Stimulated activated CD8-positive, alpha-beta memory T cell treated with anti-CD3 and anti-CD28 coated beads, Interleukin-15, amount 100 ng/mL, for 48 hours (primary cell): ENCODE measurements at places on chromosomes 12 and 14.

GRCh38 chr14:22044193-22044592 is 370.6 kb upstream of the OR4E1 start:
- no peak for DNase-seq

GRCh38 chr14:83825843-83826242 is 1704.1 kb upstream of the FLRT2 start:
- no peak for DNase-seq

GRCh38 chr12:118220702-118221101 is 84.8 kb downstream of the PEBP1 start:
- DNase-seq, result no peak

DNA sequence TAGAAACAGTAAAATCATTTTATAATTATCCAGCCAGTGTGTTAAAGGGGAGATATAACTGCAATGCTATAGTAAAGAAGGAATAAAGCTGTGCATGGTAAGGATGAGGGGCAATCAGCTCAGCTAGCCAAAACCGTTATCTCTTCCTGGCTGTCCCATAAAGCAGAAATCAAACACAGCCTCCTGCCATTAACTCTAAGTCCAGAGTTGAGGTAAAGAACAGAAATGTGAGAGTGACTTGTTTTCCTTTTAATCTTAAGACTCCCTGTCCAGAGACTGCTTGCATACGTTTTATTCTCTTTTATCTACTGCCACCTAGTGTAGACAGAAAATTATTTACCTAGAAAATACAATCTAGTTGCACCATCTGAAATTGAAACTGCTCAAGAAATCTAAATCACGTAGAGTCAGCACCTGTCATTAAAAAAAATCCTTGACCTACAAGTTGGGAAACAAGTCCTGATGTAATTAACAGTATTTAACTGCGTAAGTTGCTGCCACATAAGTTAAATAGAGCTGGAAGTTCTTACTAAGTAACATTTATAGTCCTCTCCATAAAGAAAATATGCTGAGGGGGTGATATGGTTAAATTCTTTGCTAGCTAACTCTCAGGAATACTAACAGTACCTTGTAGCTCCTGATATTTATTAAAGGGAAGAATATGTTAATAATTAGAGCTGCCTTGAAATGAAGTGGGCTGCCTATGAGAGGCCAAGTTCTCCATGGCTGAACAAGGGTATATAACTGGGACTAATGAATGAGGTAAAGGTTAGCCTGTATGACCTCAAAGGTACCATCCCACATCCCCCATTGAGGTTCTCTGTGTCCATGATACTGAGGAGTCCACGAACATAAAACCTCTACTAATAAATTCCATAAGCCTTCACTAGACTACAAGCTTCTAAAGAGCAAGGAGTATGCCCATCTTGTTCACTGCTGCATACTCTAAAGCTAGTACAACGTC is 62.7 kb downstream of the GALNT4 start:
- no peak for DNase-seq

- no peak for DNase-seq
These were observed 27.4 kb downstream of the ABCC9 start for GRCh38 chr12:21913823-21914222.

GRCh38 chr14:89251061-89251460 is 166.0 kb downstream of the FOXN3 start:
- DNase-seq, result no peak

- no peak for DNase-seq
These were observed 56.6 kb downstream of the TTC9 start for GRCh38 chr14:70698288-70698687.

DNA sequence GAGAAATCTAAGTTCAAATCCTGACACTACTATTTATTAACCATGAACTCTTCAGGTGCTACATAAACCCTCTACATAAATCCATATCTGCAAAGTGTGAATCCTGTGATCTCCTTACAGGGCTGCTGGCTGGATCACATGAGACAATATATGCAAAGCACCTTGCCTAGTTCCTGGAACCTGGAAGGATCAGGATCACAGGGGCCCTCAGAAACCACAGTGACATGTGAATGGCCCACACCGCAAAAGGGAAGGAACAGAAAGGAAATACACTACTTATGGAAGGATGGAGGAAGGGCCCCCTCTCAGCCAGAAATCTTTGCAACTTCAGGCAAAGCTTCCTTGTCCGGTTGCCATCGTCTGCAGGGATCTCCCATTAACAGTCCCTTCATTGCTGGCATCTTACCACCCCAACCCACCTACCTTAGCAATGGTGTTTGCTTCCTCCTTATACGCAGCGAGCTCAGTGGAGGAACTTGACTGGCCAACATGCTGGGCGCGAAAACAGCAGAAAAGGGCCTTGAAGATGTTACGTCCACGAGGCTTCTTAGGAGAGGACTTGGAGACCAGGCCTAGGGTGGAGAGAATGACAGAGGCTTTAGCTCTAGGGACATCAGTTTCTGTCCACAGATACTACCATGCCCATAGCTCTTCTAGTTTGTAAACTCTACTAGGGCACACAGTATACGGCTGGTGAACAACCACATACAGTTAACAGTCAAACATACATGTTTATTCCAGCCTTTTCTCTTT is 10.7 kb upstream of the AVIL start:
- no peak for DNase-seq

GRCh38 chr12:90299666-90300065 is 591.0 kb upstream of the ATP2B1 start:
- no peak for DNase-seq

DNA sequence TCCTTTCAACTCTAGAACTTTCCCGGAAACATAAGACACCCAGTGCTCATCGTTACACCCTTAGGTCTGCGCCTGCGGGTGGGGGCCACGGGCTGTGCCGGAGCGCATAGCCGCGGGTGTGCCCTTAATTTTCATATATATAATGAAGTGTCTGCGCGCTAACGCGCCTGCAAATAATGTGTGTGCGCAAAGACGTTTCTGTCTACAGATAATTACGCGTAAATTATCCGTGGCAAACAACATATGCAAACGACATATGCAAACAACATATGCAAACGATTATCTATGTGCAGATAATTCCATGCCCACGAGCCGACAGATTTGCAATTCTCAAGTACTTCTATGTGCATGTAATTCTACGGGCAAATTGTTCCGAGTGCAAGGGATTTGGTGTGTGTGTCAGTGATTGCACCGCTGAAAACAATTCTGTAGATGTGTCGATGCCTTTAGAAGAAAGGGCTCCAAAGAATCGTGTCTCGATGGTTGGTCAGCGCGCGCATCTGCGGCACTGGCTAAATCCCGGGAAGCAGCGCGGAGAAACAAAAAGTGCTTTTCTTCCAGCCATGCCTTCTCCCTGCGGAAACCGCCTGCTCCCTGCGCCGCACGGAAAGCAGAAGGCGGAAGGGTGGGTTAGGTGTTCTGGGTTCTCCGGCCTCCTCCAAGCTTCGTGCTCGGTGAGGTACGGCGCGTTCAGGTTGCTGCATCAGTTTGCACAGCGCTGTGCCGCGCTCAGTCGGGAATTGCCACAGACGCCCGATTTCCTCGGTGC is 34.5 kb upstream of the TBX5 start:
- DNase-seq, result no peak

GRCh38 chr12:31000751-31001150 is 72.9 kb upstream of the DDX11 start:
- no peak for DNase-seq

DNA sequence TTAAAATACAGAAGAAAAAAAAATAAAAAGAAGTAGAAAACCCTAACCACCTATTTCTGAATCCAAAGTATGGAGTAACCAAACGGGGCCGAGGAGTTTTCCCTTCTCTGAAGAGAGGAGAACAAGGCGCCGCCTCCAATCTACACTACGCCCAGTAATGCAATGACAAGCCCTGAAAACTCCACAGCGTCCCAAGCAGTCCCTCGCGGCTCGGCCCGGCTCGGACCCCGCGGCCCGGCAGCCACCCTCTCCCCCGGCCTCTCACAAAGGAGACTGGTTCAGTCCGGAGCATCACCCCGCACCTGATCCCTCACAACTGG is 371 bp downstream of the CHD8 start:
- no peak for DNase-seq

GRCh38 chr12:104957719-104958000 is 430 bp downstream of the SLC41A2 start:
- no peak for DNase-seq

DNA sequence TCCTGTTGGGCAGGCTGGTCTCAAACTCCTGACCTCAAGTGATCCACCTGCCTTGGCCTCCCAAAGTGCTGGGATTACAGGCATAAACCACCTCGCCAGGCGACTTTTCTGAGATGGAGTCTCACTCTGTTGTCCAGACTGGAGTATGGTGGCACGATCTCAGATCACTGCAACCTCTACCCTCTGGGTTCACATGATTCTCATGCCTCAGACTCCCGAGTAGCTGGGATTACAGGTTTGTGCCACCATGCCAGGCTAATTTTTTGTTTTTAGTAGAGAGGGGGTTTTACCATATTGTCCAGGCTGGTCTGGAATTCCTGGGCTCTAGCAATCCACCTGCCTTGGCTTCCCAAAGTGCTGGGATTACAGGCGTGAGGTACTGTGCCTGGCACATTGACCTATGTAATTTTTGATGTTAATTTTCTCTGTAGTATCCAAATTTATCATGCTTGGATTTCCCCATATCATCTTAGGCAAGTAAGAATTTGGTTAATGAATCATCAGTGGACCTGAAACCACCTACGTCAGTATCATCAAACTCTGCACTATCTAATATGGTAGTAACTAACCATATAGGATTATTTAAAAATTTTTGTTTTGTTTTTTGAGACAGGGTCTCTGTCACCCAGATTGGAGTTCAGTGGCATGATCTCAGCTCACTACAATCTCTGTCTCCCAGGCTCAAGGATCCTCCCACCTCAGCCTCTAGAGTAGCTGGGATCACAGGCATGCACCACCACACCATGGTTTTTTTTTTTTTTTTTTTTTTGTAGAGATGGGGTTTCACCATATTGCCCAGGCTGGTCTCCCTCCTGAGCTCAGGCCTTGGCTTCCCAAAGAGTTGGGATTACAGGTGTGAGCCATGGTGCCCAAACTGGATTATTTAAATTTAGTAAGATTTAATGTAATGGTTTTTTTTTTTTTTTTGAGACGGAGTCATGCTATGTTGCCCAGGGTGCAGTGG is 11.9 kb upstream of the ATP5F1B start:
- no peak for DNase-seq

GRCh38 chr14:73757876-73758391 is 43.8 kb upstream of the PNMA1 start:
- no peak for DNase-seq

- DNase-seq, result no peak
These were observed 12.2 kb downstream of the SMOC1 start for GRCh38 chr14:69891422-69891821.

- DNase-seq, result no peak
These were observed 328.3 kb upstream of the RTL1 start for GRCh38 chr14:101231828-101232227.

- DNase-seq, result peak; percentile 17
These were observed 170.1 kb upstream of the FKBP4 start for GRCh38 chr12:2624543-2625288.

- no peak for DNase-seq
These were observed 278.3 kb downstream of the AKAP6 start for GRCh38 chr14:32607399-32607798.

DNA sequence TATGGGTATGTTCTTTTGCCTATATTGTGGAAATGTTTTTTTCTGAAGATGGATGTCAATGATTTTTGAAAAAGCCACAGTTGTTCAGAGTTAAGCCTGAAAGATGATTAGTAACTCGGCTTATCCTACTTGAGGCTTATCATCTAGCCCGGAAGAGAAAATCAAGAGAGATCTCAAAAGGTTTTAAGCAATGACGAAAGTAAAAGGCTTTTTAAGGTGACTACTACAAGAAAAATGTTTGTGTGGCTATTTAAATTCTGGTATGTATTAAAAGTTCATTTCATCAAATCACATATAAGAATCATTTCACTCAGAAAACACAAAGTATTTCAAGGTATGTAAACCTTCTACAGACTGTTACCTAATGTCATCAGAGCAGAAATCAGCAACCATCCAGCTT is 40.2 kb downstream of the HEATR5A start:
- no peak for DNase-seq

GRCh38 chr14:74360163-74360562 is 11.9 kb downstream of the VRTN start:
- no peak for DNase-seq

- no peak for DNase-seq
These were observed 291.0 kb downstream of the FUT8 start for GRCh38 chr14:65703521-65703920.

GRCh38 chr12:120748242-120748641 is 22.6 kb downstream of the ACADS start:
- DNase-seq, result no peak

GRCh38 chr12:22312336-22312735 is 22.2 kb downstream of the ST8SIA1 start:
- no peak for DNase-seq

DNA sequence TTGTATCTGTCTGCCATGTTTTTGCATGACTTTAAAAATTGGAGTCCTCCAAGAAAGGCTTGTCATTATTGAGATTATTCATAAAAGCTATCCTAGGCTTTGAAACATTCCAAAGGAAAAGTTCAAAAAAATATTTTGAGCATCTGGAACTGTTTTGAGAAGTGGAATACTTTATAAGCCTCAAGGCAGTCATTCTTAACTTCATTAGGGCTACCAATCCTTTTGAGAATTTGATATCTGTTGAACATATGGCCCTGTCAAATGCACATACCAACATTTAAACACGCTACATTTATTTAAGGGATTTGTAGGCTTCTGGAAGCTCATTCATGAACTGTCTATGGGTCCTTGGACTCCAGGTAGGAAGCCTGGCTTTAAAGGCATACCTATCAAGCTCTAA is 77.0 kb downstream of the TMEM117 start:
- DNase-seq, result no peak

GRCh38 chr12:88413646-88414045 is 166.6 kb downstream of the KITLG start:
- DNase-seq, result no peak

DNA sequence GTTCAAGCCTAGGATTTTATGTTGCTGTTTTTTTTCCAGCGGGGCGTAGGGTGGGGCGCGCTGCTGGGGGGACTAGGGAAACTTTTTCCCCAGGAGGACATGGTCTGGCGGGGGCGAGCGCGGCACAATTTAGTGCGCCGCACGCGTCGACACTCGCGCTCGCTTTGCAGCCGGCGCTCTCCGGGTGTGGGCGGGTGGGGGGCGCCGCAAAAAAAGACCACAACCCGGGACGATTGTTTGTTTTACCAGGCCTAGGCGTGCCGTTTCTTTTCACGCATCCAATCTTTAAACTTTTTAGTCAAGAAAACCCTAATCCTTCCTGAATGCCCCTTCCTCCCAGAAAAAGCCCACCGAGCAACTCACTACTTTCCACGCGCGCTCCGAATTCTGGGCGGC is 865 bp upstream of the ZFP36L1 start:
- no peak for DNase-seq

DNA sequence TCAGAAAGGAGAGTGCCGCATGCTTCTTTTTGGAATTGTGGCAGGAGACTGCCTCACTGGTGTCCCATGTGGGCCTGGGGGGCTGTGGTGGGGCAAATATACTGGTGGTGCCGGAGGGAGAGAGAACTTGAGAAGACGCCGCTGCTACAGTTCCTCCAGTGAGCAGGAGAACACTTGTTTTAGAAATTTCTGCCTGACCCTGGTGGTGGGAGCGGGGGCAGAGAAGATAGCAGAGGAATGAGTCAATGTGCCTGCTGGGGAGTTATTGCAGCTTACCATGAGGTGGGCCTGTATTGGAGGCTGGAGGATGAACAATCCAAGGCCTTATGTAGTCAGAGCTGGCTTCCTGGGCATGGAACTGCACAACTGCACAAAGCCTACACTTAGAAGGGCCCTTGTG is 211.8 kb downstream of the SNAPC1 start:
- DNase-seq, result no peak

- no peak for DNase-seq
These were observed 54.2 kb downstream of the PTPN21 start for GRCh38 chr14:88500611-88501010.
